RPMI8226 (cell line): ENCODE measurements at places on chromosomes 1 and 21.

DNA sequence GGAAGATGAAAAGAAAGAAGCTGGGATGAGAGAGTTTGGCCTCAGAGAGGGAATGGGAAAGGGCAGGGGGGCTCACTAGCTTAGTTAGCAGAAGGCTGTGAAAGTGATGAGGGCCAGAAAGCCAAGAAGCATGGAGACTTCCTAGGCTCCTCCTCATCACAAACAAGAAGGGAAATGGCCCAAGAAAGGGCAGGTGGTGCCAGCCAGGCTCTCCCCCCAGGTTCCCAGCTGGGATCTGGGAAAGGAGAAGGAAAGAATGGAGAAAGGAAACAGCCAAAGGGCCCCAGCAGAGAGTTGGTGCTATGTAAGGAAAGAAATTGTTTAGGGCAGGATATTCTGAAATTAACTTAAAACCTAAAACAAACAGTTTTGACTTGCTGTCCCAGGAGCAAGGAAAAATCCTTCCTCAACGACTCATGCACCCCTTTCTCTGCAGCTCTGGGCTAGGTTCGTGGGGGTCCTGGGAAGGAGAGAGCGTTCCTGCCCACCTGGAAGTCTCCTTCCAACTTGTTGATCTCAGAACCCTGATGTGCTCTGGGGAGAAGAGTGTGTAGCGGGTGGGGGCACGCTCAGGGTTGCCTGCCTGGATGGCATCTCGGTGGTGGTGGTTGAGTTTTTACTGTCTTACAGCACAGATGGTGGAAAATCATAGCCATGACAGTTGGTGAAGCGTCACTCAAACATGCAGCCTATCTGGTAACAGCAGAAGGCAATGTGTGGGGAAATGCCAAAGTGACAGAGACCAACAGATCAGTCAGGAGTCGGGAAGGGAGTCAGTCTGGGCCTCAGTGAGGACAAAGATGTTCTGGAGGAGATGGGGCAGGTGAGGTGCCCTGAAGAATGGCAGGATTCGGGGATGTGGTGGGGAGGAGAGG is 147.3 kb downstream of the CLIC6 start:
- no peak for DNase-seq

- DNase-seq = no peak
Observed at GRCh38 chr1:59900640-59901039, 25.9 kb downstream of the CYP2J2 start.

DNA sequence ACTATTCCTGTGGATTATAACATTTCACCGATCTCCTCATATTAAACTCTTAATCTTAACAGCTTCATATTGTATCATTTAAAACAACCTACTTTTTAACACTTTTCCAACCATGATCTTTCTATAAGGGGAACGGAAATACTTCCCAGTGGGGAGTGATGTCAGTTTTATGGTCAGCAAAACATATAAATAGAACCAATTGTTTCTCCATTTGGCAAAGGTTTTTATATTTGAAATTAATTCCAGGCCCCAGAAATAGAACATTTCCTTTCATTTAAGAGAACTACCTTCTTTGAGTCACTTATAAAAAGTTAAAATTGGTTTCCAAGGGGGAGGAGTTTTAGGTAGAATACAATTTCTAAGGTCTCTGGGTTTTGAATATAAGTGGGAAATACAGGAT is 189.6 kb downstream of the TGFBR3 start:
- DNase-seq = no peak

- no peak for DNase-seq
Observed at GRCh38 chr1:19612530-19612929, 31.6 kb upstream of the NBL1 start.

GRCh38 chr21:14827468-14827867 is 237.3 kb downstream of the NRIP1 start:
- no peak for DNase-seq

DNA sequence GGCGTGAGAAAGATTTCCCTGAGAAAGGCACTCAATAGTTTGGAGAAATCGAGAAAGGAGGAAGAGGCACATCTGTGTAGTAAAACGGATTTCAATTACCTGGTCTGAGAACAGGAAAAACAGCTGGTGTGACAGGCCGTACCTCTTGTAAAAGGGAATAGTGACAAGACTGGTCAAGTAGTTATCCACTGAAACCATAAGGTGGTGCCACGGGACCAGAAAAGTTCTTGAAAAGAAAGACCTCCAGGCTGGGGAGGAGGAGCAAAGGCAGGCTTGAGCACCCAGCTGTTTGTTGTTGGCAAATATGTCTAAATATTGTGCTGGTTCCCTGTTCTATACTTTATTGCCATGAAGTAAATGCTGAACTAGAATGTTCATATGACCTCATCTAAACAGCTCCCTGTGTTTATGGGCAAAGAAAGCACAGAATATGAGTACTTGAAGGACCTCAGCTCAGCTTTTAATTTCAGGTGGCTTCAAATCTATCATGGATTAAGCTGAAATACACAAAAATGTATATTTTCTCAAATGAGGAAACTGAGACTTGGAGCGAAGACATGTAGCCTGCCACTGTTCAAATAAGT is 4.0 kb downstream of the HAO2 start:
- peak; percentile 6 for DNase-seq

DNA sequence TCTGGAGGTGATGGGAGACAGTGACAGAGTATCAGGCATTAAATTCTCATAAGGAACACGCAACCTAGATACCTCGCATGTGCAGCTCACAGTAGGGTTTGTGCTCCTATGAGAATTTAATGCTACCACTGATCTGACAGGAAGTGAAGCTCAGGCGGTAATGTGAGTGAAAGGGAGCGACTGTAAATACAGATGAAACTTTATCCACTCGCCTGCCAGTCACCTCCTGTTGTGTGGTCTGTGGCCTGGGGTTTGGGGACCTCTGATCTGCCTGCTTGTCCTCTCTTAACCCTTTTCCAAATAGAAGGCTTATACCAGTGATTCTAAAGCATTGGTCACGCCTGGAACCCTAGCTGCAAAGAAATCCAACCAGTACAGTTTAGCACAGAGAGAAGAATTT is 15.3 kb downstream of the GABPA start:
- no peak for DNase-seq

- DNase-seq = no peak
Observed at GRCh38 chr1:113760102-113761080, 1.1 kb upstream of the PHTF1 start.

GRCh38 chr1:214853340-214853739 is 229.2 kb upstream of the KCNK2 start:
- DNase-seq = no peak

DNA sequence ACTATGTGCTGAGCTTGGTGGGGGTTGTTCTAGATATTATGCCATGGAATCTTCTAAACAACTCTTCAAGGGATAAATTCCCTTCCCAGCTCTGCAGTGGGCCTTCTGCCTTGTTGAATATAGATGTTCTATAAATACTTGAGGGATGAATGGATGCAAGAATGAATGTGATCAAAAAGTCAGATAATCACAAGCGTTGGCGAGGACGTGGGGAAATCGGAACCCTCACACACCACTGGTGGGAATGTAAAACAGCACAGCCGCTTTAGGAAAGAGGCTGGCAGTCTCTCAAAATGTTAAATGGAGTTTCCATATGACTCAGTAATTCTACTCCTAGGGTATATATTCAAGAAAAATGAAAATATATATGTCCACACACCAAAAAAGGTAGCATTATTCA is 19.0 kb downstream of the SDC3 start:
- DNase-seq = no peak

DNA sequence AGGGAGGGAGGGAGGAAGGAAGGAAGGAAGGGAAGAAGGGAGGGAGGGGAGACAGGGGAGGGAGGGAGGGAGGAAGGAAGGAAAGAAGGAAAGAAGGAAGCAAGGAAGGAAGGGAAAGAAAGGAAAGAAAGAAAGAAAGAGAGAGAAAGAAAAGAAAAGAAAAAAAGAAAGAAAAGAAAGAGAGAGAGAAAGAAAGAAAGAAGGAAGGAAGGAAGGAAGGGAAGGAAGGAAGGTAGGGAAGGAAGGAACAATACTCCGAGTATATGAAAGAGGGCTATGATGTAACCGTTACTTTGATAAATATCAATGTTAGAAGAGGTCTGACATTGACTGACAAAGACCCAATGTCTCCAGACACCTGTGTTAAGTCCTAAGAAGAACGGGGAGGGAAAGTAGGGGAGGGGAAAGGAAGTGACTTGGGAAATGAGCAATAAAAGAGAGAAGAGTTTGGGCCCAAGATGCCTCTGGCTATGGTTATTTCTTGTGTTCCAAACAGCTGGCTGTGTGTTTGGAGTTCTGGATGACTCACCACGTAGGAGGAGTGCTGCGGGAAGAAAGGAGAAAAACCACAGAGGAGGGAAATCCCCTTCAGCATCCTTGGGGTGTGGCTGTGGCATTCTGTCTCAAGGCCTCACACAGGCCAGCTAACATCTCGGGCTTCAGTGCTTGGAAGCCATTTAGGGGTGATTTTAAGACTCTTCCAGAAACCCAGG is 37.0 kb upstream of the RXRG start:
- no peak for DNase-seq

DNA sequence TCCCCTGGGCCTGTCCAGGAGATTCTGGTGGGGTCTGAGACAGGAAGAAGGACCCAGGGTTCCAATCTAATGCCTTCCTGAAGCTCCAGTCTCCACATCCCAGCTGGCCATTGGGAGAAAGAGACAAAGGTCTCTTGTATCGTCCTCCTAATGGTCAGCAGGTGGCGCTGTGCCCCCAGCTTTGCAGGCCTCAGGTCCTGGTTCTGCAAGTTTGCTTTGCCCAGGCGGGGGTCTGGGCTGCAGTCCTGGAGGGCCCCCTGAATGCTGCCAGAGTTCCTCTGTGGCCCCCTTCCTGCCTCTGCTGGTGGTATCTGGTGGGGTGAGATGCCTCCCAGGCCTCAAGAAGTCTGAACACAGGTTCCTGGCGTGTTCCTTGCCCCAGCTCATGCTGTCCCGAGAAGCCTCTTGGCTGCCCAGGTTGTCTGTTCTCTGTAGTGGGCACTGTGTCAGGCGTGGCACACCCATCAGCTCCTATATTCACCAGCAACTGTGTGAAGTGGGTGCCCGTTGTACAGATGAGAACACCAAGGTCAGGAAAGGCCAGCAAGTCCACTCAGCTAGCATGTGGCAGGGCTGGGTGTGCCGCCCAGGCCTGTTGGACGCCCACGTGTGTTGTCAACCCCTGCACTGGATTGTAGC is 33.8 kb upstream of the CSF3R start:
- DNase-seq = peak; percentile 67

GRCh38 chr1:192962901-192963300 is 96.3 kb downstream of the UCHL5 start:
- DNase-seq = no peak

DNA sequence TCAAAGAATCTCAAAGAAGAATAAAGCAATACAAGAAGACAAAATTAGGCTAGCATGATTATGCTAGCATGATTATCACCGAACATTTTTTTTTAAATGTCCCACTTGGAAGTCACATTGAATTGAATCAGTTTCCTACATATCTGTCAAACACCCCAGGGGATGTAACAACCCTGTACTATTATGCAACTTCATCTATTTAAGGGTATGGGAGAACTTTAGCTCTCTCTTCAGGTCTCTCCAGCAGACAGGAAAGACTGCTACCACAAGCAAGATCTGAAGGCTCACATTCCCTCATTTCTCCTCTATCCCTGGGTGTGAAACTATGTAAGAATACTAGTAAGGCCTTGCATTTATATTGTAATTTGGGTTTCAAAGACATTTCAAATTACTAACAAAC is 52.8 kb downstream of the EDEM3 start:
- DNase-seq = no peak

DNA sequence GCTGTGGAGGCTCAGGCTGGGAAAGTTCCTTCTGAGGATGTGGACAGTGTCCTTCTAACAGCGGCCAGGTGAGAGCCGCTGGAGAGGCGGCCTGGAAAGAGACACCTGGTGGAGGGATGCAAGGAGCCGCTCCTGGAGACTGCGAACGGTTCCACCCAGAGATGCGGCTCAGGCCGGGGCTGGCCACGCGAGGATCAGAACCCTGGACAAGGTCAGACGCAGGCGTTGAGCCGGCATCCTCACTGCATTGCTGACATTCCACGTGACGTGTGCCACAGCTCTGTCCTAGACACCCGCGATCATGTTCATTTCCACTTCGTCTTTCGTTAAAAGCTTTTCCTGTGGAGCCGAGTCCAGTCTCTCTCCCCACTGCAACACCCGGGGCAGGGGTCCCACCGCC is 28.8 kb downstream of the CFAP74 start:
- no peak for DNase-seq

DNA sequence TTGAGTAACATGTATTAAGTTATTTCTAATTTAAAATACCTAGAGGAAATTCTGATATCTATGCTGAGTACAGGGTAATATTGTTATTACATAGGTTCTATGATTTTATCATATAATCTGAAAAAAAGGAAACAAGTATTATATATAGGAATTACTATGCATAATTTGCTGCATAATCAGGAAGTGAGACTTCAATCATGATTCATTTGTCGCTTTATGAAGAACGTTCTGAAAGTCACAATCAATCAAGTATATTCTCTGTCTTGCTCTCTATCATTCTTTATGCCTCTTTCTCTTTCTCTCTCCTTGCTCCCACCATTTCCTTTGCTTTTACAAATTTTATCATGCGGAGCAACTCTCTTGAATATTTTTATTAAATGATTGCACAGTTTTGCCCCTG is 1130.3 kb downstream of the PLA2G4A start:
- no peak for DNase-seq

- no peak for DNase-seq
Observed at GRCh38 chr1:25590096-25590824, 26.3 kb upstream of the MAN1C1 start.

- DNase-seq = peak; percentile 30
Observed at GRCh38 chr1:171742577-171742922, 685 bp upstream of the VAMP4 start.

- DNase-seq = no peak
Observed at GRCh38 chr1:30805304-30806003, 47.9 kb upstream of the LAPTM5 start.

GRCh38 chr21:44461464-44462001 is 6.2 kb downstream of the LRRC3 start:
- DNase-seq = no peak

DNA sequence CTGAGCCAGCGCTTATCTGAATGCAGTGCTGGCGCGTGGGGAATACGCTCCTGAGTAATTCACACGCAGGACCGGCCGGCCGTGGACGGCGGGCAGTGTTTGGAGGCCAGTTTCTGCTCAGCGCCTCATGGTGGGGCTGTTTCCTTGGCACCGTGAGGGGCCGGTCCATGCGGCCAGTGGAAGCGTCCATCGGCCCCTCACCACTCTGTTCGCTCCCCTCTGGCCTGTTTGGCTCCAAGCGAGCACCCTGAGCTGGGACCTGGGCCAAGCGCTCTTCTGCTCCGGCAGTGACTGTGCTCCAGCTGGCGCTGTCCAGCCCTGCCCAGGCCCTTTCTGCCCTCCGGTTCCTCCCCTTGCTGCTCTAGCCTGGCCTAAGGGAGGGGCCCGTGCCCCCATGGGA is 16.3 kb upstream of the PLCH2 start:
- peak; percentile 67 for DNase-seq

- no peak for DNase-seq
Observed at GRCh38 chr21:14482165-14482564, 64.0 kb downstream of the SAMSN1 start.

DNA sequence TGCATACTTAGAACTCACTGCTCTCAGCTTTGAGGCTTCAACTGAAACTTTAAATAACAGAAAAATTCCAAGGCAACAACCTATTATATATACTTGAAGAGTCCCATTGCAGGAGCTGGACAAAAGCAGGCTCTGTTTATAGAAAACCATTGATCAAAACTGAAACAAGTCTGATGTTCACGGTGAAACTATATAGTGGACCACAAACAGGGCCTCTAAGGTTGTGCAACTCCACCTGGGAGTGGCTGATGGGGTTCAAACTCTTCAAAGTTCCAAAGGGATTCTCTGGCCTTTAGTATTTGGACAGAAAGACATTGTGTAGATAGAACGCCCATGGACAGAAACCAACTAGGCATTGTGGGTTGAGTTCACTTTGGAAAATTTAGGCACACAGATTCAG is 140.3 kb downstream of the ZC3H11B start:
- DNase-seq = no peak
